ENCODE measurements at places on chromosomes 1 and 21.

DNA sequence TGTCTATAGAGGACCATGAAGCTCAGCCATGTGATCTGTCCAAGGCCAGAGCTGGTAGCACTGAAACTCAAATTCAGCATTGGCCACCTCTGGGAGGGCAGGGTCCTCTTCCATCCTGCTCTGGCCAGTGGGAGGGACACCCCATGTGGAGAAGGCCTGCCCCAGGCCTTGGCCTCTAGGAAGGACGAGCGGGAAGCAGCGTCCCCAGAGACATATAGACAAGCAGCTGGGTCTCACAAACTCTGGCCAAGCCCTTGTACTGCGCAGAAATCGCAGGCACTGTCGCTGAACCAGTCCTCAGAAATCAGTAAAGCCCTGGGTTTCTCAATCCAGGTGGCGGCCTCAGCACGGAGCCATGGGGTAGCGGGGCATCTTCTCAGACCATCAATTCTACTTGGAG lies 180.7 kb downstream of the HIVEP3 start:
- DNase-seq, result no peak

DNA sequence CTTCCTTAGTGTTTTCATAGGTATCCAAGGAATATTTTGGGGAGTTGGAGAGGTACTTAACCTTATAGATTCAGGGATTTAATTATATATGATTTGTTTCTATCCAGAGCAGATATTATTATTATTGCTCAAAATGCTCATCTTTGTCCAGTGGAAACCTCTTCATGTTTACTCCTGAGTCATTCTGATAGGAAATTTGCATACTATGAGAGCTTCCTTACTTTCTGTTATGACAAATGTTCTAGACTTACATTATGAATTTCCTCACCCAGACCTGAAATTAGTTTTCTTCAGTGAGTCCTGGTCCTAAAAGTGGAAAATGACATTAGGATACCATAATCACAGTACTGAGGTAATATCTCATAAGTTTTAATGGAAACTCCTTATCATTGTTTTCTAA lies 57.5 kb upstream of the PLPPR5 start:
- DNase-seq, result no peak

DNA sequence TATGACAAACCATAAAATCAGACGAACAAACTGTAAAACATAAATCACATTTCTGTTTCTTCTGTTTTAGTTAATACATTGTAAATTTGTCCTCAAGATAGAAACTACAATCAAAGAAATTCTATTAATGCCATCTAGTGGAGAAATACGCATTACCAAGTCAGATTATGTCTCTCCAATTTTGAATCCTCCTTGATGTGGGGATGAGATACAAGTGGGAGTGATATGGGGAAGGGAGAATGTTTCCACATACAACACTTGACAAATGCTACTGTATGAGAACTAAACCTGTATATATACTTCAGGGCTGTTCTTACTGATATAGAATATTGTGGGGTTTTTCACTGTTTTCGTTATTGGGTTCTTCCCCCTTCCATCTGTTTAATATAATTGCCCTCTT lies 2.6 kb downstream of the HFM1 start:
- no peak for DNase-seq

- no peak for DNase-seq
Observed at GRCh38 chr1:6370006-6370405, 23.6 kb downstream of the ACOT7 start.

DNA sequence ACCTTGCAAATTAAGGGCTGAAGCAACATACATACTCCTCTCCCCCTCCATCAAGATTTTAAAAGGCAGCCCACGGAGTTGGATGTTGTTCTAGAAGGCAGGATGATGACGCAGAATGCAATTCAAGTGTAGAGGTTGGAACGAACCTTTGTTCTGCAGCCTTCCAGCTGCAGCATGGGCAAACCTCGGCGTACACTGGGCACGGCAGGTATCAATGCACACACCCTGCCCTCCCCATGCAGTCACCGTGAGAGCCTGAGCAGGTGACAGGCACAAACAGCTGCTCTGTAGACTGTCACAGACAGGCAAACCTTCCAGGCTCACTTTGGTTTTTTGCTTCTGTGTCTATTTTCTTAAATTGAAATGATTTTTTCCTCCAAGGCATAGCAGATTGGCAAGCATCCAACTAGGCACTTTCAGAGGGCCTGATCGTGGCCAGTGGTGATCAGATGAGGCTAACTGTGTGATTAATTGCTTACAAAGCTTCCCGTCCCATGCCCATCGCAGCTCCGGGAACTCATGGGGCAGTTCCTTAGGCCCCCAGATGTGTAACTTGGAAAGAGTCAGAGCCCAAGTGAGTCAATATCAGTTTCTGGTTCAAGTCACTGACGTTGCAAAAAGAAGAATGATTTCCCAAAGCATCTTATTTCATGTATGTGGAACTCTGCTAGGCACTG lies 82.3 kb downstream of the ITPKB start:
- no peak for DNase-seq

GRCh38 chr1:114695430-114696058 lies at the start of gene AMPD1:
AMPD1 (minus strand) TSS chr1:114695546; CDS start chr1:114695471, 75 bp downstream.
- no peak for DNase-seq

DNA sequence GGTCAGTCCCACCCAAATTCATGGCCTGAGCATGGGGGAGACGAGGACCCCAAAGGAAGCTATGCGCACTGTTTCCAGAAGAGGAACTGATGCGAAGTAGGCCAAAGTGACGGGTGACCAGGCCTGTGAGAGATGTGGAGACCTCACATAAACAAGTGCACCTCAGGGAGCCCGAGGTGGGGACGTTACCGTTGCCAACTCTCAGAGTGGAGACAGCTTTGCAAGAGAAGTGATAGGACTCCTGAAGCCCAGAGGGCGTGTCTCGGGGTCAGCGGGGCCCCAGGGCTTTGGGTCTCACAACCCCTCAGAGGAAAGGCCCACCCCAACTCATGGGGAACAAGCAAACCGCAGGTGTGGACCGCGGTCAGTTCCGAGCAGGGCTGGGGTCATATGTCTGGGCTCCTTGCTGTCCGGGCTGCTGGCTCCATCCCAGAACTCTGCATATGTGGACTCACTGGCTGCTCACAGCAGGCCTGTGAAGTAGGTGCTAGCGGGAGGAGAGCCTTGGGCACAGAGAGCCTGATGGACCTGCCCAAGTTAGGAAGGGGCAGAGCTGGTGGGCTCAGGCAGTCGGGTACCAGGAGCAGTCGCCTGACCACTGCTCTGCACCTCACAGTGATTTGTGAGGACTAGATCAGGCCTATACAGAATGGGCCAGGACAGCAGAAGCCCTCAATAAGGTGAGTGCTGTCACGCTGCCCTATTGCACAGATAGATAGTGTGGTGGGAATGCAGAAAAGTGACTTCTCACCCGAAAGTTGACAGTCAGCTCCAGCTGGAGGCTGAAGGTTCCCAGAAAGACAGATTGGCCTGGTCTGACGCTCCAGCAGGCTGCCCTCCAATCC lies 26.2 kb downstream of the STUM start:
- no peak for DNase-seq

GRCh38 chr1:237199026-237199425 lies 157.0 kb downstream of the RYR2 start:
- DNase-seq, result no peak

GRCh38 chr21:42525676-42526378 lies 12.2 kb downstream of the SLC37A1 start:
- DNase-seq, result no peak

DNA sequence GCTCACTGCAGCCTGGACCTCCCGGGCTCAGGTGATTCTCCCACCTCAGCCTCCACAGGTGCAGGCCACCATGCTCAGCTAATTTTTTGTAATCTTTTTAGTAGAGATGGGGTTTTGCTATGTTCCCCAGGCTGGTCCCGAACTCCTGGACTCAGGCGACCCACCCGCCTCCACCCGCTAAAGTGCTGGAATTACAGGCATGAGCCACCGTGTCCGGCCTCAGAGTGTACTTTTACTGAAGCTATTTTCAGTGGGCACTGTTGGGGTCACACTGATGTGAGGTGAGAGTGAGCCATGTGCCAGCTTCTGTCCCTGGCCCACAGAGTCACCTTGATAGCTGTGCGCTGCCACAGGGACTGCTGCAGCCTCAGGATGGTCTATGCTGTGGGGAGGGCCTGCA lies 25.3 kb upstream of the HHAT start:
- DNase-seq, result no peak

- no peak for DNase-seq
Observed at GRCh38 chr1:219657186-219657585, 44.3 kb upstream of the ZC3H11B start.

DNA sequence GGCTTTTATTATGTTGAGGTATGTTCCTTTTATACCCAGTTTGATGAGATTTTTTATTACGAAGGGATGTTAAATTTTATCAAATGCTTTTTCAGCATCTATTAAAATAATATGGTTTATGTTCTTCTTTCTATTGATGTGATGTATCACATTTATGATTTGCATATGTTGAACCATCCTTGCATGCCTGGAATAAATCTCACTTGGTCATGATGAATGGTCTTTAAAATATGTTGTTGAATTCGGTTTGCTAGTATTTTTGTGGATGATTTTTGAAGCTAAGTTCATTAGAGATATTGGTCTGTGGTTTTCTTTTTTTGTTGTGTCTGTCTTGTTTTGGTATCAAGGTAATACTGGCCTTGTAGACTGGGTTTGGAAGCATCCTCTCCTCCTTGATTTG lies 14.1 kb downstream of the GPR88 start:
- DNase-seq, result no peak

- no peak for DNase-seq
Observed at GRCh38 chr1:223038288-223039006, 104.6 kb downstream of the TLR5 start.

DNA sequence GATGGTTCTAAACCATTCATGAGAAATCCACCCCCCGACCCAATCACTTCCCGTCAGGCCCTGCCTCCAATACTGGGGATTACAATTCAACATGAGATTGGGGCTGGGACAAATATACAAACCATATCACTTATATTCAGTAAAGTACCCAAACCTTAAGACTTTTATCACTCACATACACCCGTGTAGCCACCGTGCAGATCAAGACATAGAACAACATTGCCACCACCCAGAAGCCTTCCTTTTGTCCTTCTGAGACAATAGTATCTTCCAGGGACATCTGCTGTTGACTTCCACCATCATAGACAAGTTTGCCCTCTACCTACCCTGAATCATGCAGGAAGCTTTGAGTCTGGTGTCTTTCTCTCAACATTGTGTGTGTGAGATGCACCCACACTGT lies 37.5 kb downstream of the CLIC6 start:
- DNase-seq, result no peak

DNA sequence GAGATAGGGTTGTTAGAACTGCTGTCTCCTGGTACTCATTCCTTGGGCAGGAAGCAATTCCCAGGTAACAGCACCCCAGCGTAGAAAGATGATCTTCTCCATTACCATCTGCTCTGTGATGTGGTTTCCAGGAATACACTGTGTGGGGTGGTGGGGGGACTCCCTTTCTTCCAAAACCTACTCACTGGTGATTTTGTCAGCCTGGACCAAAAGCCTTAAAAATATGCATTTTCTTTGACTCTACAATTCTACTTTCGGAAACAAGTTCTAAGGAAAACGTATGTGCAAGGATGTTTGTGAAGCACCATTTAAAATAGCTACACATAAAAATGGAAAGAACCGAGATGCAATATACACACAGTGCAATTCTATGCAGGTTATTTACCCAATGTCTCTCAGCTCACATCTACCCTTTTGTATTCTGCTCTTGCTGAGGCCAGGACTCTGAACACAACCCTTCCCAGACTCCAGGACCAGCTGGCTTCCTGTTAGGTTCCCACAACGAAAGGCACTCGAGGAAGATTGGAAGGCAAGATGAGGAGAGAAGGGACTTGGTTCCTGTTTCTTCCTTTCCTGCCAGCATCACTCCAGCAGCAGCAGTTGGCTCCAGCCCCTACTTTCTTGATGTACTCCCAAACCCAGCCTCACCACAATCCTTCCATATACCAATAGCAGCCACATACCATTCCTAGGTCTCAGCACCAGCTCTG lies 33.0 kb upstream of the GJB5 start:
- no peak for DNase-seq

DNA sequence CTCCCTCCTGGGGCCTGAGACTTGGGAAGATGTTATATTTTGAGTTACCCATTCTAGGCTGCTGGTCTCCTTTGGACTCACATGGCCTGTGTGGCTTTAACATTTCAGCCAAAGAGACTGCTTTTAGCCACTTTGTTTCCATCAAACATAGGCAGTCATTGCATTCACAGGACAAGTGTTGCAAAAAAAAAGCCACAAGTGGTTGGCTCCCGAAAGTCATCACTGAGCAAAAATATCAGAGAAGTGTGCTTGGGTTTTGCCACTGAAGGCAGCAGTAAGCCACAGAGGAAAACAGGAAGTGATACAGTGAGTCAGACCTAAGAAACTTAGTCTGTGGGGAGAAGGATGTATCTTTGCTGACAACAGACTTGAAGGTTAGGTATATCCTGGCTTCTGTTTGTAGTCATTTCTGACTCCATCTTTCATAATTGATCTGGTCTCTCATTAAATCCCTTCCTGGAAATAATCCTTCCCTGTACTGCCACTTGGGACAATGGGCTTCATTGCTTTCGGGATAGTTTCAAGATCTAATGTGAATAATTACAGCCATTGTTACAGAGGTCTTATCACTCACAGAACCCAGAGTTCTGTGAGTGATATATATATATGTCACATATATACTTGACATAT lies 80.9 kb downstream of the COLGALT2 start:
- DNase-seq, result no peak

- no peak for DNase-seq
Observed at GRCh38 chr1:57578680-57579079, 154.8 kb upstream of the DAB1 start.

DNA sequence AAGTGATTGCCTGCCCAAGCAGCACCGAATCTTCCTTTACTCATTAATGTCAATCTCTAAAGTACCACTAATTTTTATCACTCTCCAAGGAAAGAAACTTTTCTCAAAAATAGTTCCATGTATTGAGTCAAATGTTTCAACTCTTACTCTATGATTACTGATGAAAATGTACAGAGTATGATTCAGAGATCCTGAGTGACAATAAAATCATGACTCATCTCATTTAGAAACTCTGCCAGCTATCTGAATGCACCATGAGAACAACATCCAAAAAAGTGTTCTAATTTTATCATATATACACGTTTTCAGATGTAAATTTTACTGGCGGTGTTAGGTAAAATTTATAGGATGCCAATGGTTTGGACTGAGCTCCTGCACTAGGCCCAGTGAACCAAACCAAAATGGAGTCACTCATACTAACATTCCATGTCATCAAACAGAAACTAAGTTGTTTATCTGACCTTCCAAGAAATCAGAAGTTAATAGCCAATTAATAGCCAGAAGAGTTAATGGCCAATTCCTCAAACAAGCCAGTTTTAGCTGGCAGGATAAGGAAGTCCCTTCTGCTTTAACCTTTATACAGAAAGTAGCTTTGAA lies 22.6 kb downstream of the PLPPR5 start:
- DNase-seq, result no peak

- DNase-seq, result no peak
Observed at GRCh38 chr21:46394595-46395104, 64.0 kb upstream of the DIP2A start.

GRCh38 chr1:162376691-162377090 lies at the start of gene SPATA46:
SPATA46 (minus strand) TSS chr1:162376854; CDS start chr1:162376790, 64 bp downstream.
- DNase-seq, result no peak

DNA sequence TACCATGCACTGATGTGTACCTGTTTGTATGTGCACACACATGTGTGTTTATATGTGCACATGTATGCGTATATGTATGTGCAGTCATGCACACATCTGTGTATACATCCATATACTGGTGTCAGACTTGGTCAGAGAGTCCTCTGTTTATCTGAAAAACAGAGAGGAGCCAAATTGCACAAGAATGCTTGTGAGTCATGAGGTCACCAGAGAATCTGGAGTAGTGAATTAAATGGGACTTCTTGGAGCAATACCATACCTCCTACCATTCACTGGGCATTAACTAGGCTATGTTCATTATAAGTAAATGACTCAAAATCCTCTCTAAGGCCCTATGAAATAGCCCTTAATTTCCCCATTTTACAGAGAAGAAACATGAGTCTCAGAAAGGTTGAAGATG lies 272.1 kb upstream of the C1orf87 start:
- no peak for DNase-seq

All from HEK293T (cell line).